Natural killer cell (primary cell): ENCODE measurements at places on chromosomes 3 and 15.

DNA sequence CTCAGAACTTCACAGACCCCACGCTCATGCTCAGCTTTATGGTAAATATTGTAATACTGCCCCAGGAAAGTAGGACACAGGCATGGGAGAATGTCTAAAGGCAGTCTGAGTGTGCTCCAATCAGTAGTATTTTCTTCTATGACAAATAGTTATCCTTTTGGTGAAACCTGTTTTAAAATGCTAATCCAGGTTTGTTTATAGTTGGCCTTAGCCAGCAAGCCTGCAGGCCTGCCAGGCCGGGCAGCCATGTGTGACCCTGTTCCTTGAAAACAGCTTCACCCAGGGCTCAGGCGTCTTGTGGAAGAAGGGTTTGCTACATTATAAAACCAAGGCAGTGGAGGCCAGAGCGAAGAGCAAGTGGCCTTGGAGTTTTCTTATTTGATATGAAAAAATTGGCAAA lies 104.7 kb downstream of the SEMA6D start:
- H3K36me3 ChIP-seq: no peaks in the 10 kb centered on the region
- no peaks in the 10 kb centered on the region for H3K27me3 ChIP-seq
- H3K4me3 ChIP-seq: no peak overlapping the region
- H3K27ac ChIP-seq: no peak overlapping the region

GRCh38 chr15:27601239-27601960 lies 497.7 kb downstream of the OCA2 start:
- DNase-seq: no peak
- no peak overlapping the region for H3K27ac ChIP-seq
- H3K36me3 ChIP-seq: no peaks in the 10 kb centered on the region
- no peaks in the 10 kb centered on the region for H3K27me3 ChIP-seq

- no peaks in the 10 kb centered on the region for H3K4me1 ChIP-seq
- DNase-seq: no peak
- H3K4me3 ChIP-seq: no peak overlapping the region
- H3K27me3 ChIP-seq: peaks cover 2% of the 10 kb centered on the region
- no peaks in the 10 kb centered on the region for H3K36me3 ChIP-seq
- no peak overlapping the region for H3K27ac ChIP-seq
Measured at GRCh38 chr15:71678191-71678590, 132.2 kb upstream of the NR2E3 start.

GRCh38 chr3:127671523-127672428 lies 976 bp upstream of the ABTB1 start:
- peaks cover 6% of the 10 kb centered on the region for H3K36me3 ChIP-seq
- H3K4me3 ChIP-seq: peak overlapping the region; percentile 68
- H3K4me1 ChIP-seq: peaks cover 27% of the 10 kb centered on the region
- no peaks in the 10 kb centered on the region for H3K27me3 ChIP-seq
- peak overlapping the region; percentile 86 for H3K27ac ChIP-seq

DNA sequence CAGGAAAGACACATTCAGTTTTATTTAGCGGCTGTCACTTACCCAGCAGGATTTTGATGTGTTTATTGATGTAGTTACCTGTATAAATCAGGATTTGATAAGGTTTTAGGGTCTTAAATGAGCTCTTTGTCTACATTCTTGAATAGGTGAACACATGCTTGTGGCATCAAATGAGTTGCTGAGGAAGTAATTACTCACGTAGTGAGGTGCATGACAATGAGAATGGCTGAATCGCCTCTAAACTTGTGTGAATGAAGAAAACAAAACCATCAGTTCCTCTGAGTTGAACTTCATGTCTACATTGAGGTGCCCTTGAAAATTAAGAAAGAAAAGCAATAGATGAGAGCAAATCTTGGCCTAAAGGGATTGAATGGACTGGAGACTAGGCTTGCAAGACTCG lies 245.6 kb upstream of the SATB1 start:
- no peak for DNase-seq
- no peak overlapping the region for H3K4me3 ChIP-seq
- no peaks in the 10 kb centered on the region for H3K4me1 ChIP-seq
- no peaks in the 10 kb centered on the region for H3K27me3 ChIP-seq
- no peaks in the 10 kb centered on the region for H3K36me3 ChIP-seq

DNA sequence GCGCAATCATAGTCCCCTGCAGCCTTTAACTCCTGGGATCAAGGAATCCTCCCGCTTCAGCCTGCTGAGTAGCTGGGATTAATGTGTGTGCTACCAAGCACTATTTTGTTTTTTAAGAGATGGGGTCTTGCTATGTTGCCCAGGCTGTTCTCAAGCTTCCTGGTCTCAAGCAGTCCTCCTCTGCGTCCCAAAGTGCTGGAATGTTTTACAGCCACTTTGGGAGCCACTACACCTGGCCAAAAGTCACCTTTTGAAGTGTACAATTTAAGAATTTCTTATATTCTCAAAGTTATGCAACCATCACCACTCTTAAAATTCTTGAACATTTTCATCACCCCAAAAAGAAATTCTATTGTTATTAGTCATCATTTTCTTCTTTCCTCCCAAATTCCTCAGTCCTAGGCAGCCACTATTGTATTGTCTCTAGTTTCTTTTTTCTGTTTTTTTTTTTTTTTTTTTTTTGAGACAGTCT lies 17.8 kb downstream of the CDV3 start:
- H3K4me1 ChIP-seq: no peaks in the 10 kb centered on the region
- H3K4me3 ChIP-seq: no peak overlapping the region
- no peaks in the 10 kb centered on the region for H3K27me3 ChIP-seq
- peaks cover 35% of the 10 kb centered on the region for H3K36me3 ChIP-seq
- no peak for DNase-seq

GRCh38 chr15:88225461-88225860 lies 31.1 kb downstream of the NTRK3 start:
- H3K27me3 ChIP-seq: no peaks in the 10 kb centered on the region
- H3K4me1 ChIP-seq: no peaks in the 10 kb centered on the region
- DNase-seq: no peak
- H3K27ac ChIP-seq: no peak overlapping the region
- H3K4me3 ChIP-seq: no peak overlapping the region
